ENCODE measurements at places on chromosomes 7 and 10.
A peak's percentile ranks its signal among the peaks of the same experiment; 100 is the strongest.

- DNase-seq, result no peak
Observed at GRCh38 chr10:14673189-14673861, 101.4 kb downstream of the FAM107B start.

GRCh38 chr10:123564631-123565030, 101.5 kb upstream of the GPR26 start:
- DNase-seq, result no peak

DNA sequence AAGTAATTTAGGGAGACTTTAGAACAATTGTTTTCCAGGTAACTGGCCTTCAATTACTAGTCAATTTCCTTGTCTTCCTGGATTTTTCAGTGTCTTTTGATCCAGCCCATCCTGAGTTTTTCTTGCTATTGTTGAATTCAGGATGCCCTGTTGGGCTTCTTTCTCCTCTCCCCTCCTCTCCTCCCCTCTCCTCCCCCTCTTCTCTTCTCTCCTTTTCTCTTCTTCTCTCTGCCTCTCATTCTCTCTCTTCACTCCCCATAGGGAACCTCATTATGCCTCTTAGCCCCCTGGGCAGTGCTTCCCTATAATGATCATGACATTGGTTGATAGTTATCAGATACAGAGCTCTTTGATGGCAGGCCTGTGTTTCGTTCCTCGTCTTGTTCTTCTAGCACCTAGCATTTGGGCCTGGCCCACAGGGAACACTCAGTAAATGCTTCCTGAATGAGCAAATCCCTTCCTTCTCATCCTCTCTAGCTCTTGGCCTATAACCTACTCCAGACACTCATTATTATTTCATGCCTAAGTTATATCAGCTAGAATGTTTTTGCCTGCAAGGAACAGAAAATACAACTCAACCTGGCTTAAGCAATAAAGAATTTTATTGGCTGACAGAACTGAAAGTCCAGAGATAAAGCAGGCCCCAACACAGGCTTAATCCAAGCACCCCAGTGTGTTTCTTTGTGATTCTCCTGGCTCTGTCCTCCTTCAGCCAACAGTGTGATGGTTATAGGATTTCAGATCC, 56.8 kb downstream of the CACNB2 start:
- DNase-seq, result no peak

GRCh38 chr10:2761311-2761710, 306.0 kb upstream of the PFKP start:
- DNase-seq, result no peak

DNA sequence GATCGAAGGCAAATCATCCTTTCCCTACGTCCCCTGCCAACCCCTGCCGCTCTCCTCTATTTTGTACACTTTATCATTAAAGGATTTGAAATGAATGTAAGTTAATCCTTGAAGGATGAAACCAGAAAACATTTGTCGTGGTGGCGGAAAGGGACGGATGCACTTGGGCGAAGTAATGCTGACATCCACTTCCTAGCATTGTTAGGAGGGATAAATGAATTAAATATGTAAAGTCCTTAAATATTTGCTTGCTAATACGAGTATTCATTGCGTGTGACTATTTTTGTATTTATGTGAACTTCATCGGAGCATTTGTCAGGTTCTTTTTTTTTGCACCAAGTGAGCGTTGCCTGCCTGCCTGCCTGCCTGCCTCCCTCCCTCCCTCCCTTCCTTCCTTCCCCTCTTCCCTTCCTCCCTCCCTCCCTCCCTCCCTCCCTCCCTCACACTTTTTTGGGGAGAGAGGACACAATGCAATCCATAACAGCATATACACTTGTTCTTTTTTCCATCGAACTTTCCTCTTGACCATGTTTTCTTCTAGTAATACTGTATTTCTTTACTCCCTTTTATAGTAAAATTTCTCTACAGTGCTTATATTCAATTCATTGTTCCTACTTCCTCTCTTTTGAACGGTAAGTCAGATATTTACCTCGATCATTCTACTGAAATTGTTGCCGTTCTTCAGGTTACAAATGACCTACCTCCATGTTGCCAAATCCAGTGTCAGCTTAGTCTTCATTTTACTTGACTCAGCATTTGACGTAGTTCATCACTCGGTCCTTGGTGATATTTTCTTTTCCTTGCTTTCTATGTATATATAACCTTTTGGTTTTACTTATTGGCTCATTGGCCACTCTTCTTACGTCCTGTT, 831 bp downstream of the CCDC7 start:
- DNase-seq, result no peak

GRCh38 chr7:131188367-131189339, 139.0 kb upstream of the MKLN1 start:
- DNase-seq, result peak; percentile 23
